Kidney tubule cell (primary cell): ENCODE measurements at places on chromosomes 1 and 21.
A peak's percentile ranks its signal among the peaks of the same experiment; 100 is the strongest.

DNA sequence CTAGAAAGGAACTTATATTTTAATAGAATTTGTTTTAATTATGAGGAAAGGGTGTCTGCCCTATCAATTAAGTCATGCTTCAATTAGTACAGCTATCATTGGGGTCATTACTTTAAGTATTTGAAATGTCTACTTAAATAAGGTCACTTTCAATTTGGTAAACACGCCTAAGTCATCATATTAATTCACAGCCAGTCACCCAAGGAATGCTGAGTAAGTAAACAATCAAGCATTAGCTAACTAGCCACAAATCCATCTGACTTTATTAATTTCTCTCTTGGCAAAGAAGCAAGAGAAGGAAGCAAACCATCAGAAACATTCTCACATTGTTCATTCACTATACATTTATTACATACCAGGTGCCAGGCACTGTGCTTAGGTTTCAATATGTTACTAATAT lies 1.2 kb upstream of the LRRC52 start:
- peak; percentile 6 for DNase-seq

- DNase-seq: no peak
These were observed 39.2 kb downstream of the EIF2B3 start for GRCh38 chr1:44947063-44947773.

DNA sequence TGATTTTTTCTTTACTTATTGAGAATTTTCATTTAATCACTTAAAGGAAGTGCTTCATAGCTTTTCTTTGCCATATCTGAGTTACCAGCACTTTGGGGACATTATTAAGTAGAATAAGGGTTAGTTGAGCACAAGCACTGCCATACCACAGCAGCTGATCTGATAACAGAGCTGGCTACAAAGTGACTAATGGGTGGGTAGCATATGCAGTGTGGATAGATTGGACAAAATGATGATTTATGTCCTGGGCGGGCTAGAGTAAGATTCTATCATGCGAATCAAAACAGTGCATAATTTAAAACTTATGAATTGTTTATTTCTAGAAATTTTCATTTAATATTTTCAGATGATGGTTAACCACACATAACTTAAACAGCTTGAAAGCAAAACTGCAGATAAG lies 102.2 kb upstream of the SNX7 start:
- DNase-seq: no peak

GRCh38 chr1:67809887-67810286 lies 23.4 kb downstream of the GNG12 start:
- DNase-seq: no peak

DNA sequence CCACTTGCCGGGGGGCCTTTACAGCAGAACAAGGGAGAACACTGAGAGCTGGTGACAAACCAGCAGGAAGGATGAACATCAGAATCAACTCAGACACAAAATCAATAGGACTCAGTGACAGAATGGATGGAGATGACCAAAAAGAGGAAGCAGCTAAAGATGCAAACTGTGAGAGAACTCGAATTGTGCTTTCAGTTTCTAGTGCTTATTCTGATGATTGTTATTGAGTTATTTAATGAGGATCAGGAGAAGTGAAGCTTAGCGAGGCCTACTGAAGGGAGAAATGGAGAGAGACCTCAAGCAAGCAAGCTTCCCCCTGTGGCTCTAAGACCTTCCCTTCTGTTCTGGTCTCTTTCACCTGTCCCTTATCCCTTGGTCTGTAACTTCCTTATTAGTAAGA lies 30.3 kb upstream of the TMEM125 start:
- no peak for DNase-seq

- no peak for DNase-seq
These were observed 54.2 kb upstream of the RABGAP1L start for GRCh38 chr1:174105086-174105485.

DNA sequence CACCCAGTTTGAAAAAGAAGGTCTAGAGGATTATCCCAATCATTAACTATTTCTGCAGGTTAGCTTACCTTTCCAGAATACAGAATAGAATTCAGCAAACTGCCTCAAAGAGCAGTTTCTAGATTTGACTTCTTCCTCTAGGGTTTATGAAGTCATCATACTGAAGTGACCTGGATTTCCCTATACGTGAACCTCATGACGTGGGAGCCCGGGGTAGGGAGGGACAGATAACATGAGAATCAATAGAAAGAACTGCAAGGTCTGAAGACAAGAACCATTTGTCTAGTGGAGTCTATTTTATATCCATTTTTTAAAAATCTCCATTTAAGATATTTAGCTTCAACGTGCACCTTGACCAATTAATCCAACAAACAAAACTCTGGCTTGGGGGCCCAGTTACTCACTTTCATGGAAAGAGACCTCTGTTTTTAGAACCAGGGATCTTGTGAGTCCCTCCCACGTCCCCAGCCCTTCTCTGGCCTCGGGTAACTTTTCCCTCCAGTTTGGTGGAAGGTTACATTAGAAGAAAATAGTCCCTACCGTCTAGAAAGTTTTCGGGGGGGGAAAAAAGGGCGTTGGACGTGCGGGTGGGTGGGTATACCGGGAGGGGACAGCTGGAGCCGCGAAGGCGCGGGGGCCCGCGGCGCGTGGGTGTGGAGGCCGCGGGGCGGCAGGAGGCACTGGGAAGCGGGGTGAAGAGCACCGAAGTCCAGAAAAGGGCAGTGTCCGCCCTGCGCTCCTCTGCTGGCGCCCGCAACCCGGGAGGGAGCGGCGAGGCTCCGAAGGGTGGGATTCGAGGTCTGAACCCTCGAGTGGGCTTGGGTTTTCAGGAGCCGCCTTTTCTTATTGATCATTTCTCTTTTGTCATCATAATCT lies 13.8 kb upstream of the POGZ start:
- DNase-seq: peak; percentile 41

- no peak for DNase-seq
These were observed 41.4 kb downstream of the SCMH1 start for GRCh38 chr1:41200728-41201127.

- peak; percentile 11 for DNase-seq
These were observed 932 bp downstream of the RPF1 start for GRCh38 chr1:84479998-84480397.

- no peak for DNase-seq
These were observed 25.5 kb downstream of the RGS7 start for GRCh38 chr1:241331328-241332036.
